Gastroesophageal sphincter (tissue), 4 donors: ENCODE measurements at places on chromosomes 4 and X. TPM values are rescaled to one million over a fixed set of nuclear protein-coding genes. Genes with fewer than 3 reads are reported as not detected.

- no peak for ATAC-seq
Observed at GRCh38 chrX:13102636-13103035, 58.2 kb upstream of the FAM9C start.

- no peak for ATAC-seq
Observed at GRCh38 chr4:53557669-53558064, 33.6 kb downstream of the LNX1 start.

- no peak for ATAC-seq
Observed at GRCh38 chrX:111035991-111036390, 60.0 kb upstream of the PAK3 start.

GRCh38 chr4:84944947-84945346 is 21.5 kb downstream of the WDFY3 start:
- no peak for ATAC-seq

- ATAC-seq: no peak
Observed at GRCh38 chrX:40843643-40844042, 108.3 kb upstream of the MED14 start.

GRCh38 chrX:3415011-3415410 is 68.6 kb upstream of the MXRA5 start:
- ATAC-seq: no peak

DNA sequence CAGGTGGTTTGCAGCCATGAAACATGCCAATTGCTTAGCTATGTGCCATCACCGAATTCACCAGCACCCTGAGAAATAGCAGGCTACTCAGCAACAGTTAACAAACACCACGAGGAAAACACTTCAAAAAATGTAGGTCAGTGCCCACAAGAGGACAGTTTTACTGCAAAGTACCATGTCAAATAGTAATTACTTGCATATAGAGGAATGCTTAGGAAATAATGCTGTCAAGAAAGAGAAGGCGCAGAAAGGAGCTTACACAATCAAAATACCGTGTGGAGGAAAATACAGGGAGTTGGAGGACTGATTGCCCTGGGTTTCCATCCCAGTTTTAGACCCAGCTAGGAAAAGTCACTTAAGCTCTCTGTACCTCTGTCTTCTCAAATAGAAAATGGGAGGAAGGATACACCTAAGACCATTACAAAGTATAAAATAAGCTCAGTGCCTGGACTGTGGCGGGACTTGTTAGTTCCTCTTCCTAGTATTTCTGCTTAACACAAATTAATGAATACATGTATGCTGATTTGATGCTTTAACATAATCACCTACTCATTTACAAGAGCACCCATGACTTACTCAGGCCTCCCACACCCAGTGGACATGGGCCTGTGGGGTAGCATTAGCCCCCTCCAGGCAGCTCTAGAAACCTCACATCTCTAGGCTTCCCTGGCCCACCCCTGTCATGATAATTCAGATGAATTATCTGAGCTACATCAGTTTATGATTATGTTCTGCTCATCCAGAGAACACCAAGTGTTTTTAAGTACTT is 44.5 kb upstream of the IL21 start:
- ATAC-seq: no peak

DNA sequence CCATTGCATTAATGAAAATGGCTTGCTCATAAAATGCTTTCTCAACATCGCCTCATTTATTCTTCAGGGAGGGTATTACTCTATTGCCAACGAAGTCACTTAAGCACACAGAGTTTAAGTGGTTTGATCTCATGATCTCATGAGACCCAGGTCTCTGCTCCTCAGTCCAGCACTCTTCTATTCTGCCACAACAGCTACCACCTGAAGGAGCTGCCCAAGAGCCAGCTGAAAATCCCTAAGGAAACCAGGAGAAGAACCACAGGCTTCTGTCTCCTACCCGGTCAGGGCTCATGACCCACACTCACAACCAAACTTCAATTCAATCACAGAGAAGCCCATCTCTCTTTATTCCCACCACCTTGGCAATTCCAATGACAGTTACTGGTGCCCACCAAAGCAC is 85.5 kb upstream of the GPM6B start:
- no peak for ATAC-seq

GRCh38 chrX:44898411-44899221 is 25.6 kb downstream of the KDM6A start:
- ATAC-seq: no peak

GRCh38 chrX:70172221-70172620 is 5.1 kb upstream of the DGAT2L6 start:
- ATAC-seq: no peak

DNA sequence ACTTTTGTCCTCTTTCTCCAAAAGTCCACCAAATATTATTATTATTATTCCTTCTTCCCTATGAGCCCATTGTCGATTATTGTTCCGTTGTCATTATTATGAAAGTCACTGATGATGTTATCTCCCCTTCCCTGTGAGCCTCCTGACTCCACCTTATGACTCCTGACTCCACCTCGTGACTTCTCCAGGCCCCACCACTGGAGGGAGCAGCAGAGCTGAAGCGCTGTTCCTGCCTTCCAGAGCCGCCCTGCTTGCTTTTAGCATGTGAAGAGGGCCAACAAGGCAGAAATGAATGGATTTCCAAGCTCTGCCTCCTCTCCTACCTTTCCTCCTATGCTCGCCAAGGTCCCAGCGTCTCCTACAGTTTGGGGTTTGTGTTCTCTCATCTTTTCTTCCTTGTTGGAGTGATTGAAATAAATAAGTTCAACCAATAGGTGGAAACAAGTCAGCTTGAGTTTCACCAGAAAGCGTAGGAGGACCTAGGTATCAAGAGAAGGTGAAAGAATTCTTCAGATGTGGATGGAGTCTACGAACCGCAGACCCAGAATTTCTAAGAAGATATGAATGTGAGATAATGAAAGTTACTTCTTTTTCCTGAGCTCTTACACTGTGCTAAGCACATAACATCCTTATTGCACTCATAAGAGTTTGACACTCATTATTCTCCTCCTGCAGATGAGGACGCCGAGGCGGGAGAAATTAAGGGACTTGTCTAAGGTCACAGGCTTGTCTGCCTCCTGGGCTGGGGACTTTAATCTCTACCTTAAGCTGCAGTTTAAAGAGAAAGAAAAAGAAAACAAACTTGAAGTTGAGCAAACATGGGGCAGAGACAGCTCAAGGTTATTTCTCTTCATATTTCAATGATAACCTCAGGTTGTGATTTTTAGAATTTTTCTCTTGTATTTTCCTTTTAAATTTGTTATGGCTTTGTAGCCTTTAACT is 26.1 kb downstream of the IGSF1 start:
- no peak for ATAC-seq

DNA sequence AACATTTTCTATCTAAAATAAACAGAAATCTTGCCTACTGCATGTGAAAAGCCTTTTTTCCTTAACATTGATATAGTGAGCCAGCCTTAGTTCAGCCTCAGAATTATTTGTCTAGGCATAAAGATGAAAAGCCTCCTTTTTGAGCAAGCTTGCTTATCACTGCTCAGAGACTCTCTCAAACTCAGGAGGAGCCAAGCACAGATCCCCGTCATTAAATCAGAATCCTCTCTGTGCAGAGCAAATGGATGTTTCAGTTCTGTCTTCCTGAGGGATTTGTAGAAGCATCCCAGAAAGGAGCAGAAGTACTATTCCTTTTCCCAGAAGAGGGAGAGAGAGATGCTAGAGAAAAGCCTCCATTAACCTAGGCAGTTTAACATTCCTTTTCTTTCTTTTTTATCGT is 186.9 kb upstream of the LNX1 start:
- ATAC-seq: no peak

DNA sequence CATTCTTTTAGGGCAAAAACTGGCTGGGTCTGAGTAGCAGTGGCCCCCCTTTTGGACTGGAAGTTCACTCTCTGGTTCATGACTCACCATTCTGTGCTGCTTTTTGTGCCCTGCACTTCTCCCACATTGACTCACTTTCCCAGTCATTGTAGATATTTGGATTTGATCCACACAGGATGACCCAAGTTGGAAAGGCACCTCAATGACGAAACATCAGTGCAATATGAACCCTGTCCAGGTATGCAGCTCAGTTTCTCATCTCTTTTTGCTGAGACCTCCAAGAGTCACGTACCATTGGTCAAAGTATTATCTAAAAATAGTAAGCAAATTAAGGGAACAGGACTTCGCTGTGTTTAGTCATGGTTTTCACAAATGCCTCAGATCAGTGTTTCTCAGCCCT is 92.7 kb downstream of the CBLL2 start:
- ATAC-seq: no peak

DNA sequence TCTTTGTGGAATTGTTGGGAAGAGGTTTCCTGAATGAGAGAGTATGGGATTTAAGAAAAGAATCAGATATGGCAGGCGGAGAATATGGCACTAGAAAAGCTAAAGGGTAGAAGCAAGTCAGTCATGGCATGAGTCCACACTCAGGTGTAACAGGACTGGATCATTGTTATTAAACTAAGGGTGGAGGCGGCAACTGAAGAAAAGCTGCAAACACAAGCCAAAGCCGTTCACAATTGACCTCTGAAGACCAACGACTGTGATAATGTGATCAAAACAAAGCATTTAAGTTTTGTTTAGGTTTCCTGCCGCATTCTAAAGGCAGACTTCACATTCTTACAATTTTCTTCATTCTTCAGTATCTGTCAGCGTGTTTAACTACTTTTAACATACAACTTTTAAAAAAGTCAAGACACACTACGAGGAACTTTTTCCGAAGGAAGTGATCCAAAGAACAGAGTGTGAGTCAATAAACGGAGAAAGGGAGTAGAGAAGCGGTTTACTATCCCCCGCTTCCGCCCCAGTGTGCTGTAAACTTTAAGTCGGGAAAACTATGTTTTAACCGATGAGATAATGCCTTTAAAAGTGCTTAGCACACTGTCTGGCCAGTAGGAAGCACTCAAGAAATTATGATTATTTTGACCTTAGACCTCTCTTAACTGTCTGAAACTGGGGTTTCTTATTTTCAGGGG is 909 bp upstream of the SLAIN2 start:
- ATAC-seq: peak; percentile 16

- ATAC-seq: no peak
Observed at GRCh38 chr4:89166971-89167475, 55.7 kb downstream of the TIGD2 start.

- no peak for ATAC-seq
Observed at GRCh38 chrX:537151-537550, 93.4 kb upstream of the SHOX start.

DNA sequence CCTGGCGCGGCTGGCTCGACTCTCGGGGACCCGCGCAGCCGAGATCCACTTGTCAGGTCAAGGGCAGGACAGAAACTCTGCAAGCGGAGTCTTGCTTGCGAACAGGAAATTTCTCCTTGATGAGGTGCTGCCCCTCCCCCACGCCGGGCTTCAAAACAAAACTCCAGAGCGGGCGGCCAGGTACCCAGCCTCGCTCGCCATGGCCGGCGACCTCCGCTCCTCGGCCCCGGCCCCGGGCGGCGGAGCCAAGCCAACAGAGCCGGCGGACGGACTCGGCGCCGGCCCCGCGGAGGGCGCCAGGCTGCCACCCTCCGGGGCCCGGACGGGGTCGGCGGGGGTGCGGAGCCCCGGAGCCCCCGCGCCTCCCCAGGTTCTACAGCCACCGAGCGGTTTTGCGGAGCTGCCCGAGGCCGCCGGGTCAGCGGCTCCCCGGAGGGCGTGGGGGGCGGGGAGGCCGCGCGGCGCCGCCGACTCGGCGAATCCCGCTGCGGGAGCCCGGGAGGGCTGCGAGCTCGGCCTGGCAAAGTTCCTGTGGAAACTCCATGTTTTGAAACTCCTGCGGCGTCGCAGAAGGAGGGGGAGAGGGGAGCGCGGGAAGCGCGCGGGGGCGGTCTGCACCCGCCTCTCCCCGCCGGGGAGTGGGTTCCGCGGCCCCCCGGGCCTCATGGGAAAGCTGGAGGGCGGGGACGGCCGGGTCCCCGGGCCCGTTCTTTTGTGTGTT is 11.7 kb upstream of the BCOR start:
- peak; percentile 28 for ATAC-seq

GRCh38 chr4:86522349-86522748 is 71.8 kb upstream of the PTPN13 start:
- ATAC-seq: no peak

DNA sequence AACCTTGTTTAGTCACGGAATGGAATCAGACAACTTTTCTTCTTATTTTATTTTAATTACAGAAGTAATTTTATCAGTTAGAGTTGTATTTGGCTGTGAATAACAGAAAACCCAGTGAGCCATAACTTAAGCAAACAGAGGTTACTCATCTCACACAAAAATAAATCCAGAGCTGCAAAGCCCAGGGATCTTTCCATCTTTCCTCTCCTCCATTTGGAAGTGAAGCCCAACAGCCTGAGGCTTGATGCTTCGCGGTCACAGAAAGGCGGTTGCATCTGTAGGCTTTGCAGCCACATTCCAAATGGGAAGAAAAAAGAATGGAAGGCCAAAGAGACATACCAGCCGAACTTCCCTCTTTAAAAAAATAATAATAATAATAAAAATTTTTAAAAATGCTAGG is 22.6 kb downstream of the CHRNA9 start:
- ATAC-seq: no peak

DCHS2 gene
- 4.0 TPM for total RNA-seq

WDFY3 gene
- 89.1 TPM for total RNA-seq

PRR32 gene
- not detected for total RNA-seq

TCEAL3 gene
- 257 TPM for total RNA-seq

SULT1E1 gene
- not detected for total RNA-seq

IL21 gene
- not detected for total RNA-seq

HPSE gene
- 2.2 TPM for total RNA-seq
